IPS DF 6.9 (cell line): ENCODE measurements at places on chromosomes 1 and 21.

GRCh38 chr1:230144010-230144614, 77.1 kb downstream of the GALNT2 start:
- no peaks in the 10 kb centered on the region for H3K27me3 ChIP-seq
- H3K4me1 ChIP-seq, result peaks cover 12% of the 10 kb centered on the region
- H3K27ac ChIP-seq, result no peak overlapping the region
- DNase-seq, result no peak
- no peak overlapping the region for H3K4me3 ChIP-seq

DNA sequence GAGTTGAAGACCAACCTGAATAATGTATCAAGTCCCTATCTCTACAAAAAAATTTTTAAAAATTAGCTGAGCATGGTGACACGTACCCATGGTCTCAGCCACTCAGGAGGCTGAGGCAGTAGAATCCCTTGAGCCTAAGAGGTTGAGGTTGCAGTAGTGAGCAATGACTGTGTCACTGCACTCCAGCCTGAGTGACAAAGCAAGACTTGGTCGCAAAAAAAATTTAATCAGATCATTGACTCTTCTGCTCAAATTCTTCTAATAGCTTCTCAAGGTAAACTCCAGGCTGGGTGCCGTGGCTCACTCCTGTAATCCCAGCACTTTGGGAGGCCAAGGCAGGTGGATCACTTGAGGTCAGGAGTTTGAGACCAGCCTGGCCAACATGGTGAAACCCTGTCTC, 85.9 kb upstream of the PUM1 start:
- H3K4me1 ChIP-seq, result peaks cover 3% of the 10 kb centered on the region; the same call in 1 of the 2 replicates
- no peaks in the 10 kb centered on the region for H3K27me3 ChIP-seq
- no peak overlapping the region for H3K27ac ChIP-seq
- no peak overlapping the region for H3K4me3 ChIP-seq
- no peaks in the 10 kb centered on the region for H3K36me3 ChIP-seq

GRCh38 chr1:191752342-191752741, 405.9 kb upstream of the RGS18 start:
- H3K4me3 ChIP-seq, result no peak overlapping the region
- no peak for DNase-seq
- no peaks in the 10 kb centered on the region for H3K4me1 ChIP-seq
- no peak overlapping the region for H3K27ac ChIP-seq
- H3K27me3 ChIP-seq, result no peaks in the 10 kb centered on the region

- H3K27me3 ChIP-seq, result no peaks in the 10 kb centered on the region
- no peaks in the 10 kb centered on the region for H3K36me3 ChIP-seq
- no peak for DNase-seq
- no peak overlapping the region for H3K27ac ChIP-seq
- H3K4me1 ChIP-seq, result no peaks in the 10 kb centered on the region
Observed at GRCh38 chr1:205179842-205180241, 31.7 kb downstream of the DSTYK start.

DNA sequence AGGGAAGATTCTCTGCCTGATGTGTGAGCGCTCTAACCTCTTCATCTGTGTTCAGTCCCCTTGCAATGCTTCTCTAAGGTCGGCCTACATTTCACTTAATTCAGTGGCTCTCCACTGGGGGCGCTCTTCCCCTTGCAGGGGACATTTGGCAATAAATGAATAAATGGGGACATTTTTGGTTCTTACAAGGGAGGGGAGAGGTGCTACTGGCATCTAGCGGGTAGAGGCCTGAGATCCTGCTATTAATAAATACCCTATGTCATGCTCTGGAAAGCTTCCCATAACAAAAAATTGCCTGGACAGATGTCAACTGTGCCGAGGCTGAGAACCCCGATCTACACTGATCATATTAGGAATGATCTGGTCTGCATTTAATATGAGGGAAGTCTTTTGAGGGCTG, 25.9 kb upstream of the DNAJC11 start:
- H3K36me3 ChIP-seq, result no peaks in the 10 kb centered on the region
- H3K4me1 ChIP-seq, result no peaks in the 10 kb centered on the region
- H3K27me3 ChIP-seq, result no peaks in the 10 kb centered on the region
